ENCODE measurements at places on chromosomes 11 and 22.
A peak's percentile ranks its signal among the peaks of the same experiment; 100 is the strongest.

DNA sequence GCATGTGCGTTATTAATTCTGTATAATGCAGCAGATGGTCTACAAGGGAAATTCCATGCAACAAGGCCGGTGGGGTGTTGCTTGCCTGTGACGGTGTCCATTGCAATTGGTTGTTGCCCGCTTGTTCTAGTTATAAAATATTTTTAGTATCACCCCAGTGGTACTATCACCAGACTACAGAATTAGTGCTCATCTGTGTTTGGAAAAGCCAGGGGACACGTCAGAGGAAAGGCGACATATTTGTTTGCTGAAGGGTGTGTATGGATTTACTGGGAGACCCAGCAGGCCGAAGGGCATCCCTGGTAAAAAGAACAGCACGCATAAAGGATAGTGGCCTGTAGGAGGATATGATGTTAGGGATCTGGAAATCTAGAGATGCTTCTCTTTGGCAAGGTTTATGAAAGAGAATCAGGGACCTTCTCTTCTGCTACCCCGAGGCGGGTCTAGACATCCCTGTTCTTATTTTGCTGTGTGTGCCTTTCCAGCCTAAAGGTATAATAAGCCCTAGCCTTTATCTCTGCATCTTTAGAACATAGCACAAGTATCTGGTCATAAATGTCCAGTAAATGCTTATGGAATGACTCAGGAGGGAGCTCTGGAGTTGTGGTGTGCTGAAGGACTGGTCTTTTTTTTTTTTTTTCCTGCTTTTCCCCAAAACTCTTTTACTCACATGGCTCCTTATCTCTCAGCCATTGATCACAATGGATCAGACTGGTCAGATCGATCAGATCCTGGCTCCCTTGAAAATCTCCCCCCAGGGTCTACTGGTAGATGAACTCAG, 90.9 kb downstream of the LDLRAD3 start:
- DNase-seq = peak; percentile 48

- no peak for DNase-seq
These were observed 8.8 kb downstream of the TOLLIP start for GRCh38 chr11:1300569-1301187.

- DNase-seq = no peak
These were observed 29.0 kb upstream of the CARD16 start for GRCh38 chr11:105074166-105074530.

DNA sequence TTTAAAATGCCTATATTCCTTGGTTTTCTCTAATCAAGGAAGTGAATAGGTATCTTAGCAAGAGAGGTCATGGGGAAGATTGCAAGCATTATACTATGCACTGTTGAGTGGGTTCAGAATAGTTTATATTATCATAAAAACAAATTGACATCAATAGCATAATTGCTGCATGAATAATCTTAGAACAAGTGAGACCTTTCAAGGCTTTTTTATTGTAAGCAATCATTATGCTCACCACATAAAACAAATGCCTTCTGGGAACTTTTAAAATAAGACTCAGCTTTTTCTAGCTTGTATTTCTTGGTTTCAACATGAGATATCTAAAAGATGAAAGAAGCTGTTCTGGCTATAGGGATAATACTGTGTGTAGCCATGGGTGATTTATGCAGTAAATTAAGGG, 135.6 kb upstream of the ZC3H12C start:
- DNase-seq = no peak

DNA sequence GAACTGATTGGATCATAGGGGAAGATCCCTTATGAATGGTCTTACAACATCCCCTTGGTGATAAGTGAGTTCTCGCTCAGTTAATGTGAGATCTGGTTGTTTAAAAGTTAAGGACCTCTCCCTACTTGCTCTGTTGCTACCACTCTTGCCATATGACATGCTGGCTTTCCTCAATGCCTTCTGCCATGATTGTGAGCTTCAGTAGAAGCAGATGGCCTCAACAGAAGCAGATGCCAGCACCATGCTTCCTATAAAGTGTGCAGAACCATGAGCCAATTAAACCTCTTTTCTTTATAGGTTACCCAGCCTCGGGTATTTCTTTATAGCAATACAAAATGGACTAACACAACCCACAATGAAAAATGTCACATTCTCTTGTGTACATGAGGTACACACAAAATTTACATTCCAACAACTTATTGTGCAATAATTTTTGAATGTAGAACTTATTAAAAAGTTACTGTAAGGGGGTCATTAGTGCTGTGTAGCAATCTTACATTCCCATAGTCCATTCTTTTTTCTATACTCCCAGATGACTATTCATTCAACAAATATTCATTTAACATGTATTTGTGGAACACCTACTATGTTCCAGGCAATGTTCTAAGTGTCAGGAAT, 10.3 kb downstream of the CYP2R1 start:
- DNase-seq = no peak

DNA sequence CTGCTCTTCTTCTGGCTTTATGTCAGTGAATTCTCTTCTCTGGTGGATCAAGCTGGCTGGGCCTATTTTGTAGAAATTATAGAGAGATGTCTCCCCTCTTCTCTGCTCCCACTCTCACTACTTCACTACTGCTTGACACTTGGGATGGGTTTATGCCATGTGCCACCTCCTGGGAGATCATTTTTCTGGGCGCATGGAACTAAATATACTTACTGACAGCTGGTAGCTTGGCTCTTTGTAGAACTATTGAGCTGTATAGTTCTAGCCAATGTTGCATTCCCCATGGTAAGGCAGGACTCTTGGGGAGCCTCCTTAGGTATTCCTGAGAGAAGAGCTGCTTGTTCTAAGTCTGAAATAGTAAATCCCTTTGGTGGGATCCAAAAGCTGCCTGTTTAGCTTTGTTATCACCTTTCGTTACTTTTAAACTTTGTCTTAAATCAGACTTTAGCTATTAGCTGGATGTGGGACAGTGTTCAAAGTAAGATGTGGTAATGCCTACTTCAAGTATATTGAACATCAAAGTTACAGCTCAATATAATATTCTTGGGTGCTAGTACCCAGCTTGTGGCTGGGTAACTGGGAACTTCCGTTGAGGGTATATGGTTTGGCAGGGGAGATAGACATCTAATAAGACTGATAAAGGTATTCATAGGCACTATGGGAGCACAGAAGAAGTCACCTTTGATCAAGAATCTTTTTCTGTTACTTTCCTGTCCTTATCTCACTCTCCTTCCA, 87.5 kb upstream of the RRM1 start:
- no peak for DNase-seq

DNA sequence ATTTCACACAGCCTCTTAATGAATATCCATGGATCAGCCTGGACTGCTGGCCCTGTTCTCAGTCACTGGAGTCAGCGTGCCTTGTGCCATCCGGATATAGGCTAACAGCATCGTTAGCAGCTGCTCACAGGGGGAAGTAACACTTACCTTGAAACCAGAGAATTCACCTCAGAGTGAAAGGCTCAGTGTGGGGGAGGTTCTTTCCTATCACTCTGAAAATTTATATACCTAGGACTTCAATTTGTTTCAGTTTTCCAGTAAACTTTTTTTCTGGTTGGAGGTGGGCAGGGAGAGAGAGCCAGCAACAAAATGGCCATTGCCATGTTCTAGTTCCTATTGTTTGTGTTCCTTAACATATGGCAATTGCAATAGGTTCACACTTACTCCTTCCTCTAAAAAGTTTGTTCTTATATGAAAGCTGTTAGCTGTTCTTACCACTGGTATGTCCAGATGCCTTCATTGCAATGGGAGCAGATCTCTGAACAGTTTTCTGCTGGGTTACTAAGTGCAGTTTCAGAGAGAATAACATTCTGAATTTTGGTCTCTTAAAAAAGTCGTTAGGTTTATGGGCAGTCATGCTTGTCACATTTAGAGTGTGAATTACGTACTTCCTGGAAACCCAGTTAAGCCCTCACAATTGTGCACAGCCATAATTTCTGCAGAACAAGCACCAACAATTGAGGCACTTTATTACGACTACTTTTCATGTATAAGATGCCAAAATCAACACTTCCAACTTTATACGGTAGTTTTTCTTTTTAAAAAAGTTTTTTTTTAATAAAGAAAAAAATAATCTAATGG, 247.6 kb downstream of the CADM1 start:
- DNase-seq = no peak

- DNase-seq = no peak
These were observed 13.9 kb downstream of the NEAT1 start for GRCh38 chr11:65436412-65437032.

DNA sequence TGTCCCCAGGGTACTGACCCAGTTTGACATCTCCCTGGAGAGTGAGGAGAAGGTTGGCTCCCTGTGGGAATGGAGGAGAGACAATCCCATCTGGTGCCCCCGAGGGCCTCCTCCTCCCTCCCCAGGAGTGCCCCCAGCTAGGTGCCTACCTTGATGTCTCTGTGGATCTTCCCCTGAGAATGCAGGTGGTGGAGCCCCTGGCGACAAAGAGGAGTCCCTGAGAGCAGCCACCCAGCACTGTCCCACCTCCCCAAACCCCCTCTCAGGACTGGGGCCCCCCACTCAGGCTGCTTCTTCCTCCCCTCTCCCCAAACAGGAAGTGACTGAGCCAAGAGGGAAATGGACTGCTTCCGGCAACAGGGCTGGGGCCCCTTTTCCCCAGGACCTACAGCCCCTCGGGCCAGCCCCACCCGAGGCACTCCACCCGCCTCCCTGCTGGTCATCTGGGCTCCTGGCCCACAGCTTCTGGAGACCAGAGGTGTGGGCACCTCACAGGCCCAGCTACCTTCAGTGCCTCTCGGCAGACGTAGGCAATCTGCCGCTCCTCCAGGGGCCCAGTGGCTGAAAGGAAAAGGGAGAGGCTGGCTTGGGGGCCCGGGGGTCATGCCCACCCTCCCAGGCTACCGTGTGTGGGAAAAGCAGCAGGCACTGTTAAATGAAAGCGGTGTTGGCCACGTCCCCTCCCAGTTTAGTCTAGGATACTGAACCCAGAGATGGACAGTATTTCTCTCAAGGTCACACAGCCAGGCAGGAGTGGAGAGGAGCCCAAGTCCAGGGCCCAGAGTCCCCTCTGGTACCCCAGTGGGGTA, 1.2 kb downstream of the MAP4K2 start:
- no peak for DNase-seq

Measured in astrocyte of the cerebellum (primary cell).